ENCODE measurements at places on chromosomes 6 and 20. TPM values are rescaled to one million over a fixed set of nuclear protein-coding genes. Genes with fewer than 3 reads are reported as not detected.

DNA sequence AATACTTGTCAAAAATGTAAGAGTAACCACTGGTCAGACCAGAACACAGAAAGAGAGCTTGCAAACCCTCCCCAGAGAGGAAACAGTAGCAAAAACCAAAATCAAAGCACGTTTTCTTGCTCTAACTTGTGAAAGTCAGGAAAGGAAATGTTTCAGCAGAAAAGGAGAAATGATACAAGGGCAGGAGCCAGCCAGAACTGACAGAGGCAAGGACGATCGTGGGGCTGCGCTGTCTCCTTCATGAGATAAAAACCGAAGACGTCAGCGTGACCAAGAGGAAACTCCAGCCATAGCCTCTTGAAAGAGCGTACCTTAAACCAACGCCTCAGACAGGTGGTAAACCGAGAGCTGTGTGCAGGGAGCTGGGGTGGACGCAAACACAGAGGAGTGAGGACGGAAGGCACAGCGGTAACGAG, 27.5 kb downstream of the LAMA5 start:
- H3K27ac ChIP-seq: no peak overlapping the region
- DNase-seq: no peak
- H3K4me3 ChIP-seq: no peak overlapping the region
- peaks cover 53% of the 10 kb centered on the region for H3K36me3 ChIP-seq

SAPCD1 gene
- 13.3 TPM for total RNA-seq

- H3K36me3 ChIP-seq: no peaks in the 10 kb centered on the region
- H3K27ac ChIP-seq: no peak overlapping the region
- peaks cover 21% of the 10 kb centered on the region for H3K4me1 ChIP-seq
- no peaks in the 10 kb centered on the region for H3K27me3 ChIP-seq
- H3K4me3 ChIP-seq: no peak overlapping the region
- DNase-seq: no peak
These were observed 53.7 kb downstream of the JARID2 start for GRCh38 chr6:15299430-15300131.

- H3K4me1 ChIP-seq: no peaks in the 10 kb centered on the region
- no peak overlapping the region for H3K4me3 ChIP-seq
- H3K36me3 ChIP-seq: no peaks in the 10 kb centered on the region
- no peak overlapping the region for H3K27ac ChIP-seq
- no peak for DNase-seq
These were observed 46.4 kb upstream of the LAMP5 start for GRCh38 chr20:9467995-9468394.

BCAS1 gene
- under 0.01 TPM for total RNA-seq

- H3K4me3 ChIP-seq: no peak overlapping the region
- H3K27me3 ChIP-seq: no peaks in the 10 kb centered on the region
- no peaks in the 10 kb centered on the region for H3K36me3 ChIP-seq
- no peaks in the 10 kb centered on the region for H3K4me1 ChIP-seq
These were observed 34.9 kb upstream of the BMP6 start for GRCh38 chr6:7691021-7691420.

Data from thoracic aorta (tissue), 2 donors.